ENCODE measurements at places on chromosomes 2 and 18.

- no peak for DNase-seq
- H3K4me1 ChIP-seq, result no peaks in the 10 kb centered on the region
- no peak overlapping the region for H3K4me3 ChIP-seq
Measured at GRCh38 chr2:181528441-181528840, 71.3 kb downstream of the ITGA4 start.

GRCh38 chr2:84781942-84782716 lies 98.8 kb downstream of the TRABD2A start:
- no peak overlapping the region for H3K27ac ChIP-seq
- H3K4me1 ChIP-seq, result no peaks in the 10 kb centered on the region
- DNase-seq, result no peak
- no peaks in the 10 kb centered on the region for H3K27me3 ChIP-seq
- no peak overlapping the region for H3K4me3 ChIP-seq

DNA sequence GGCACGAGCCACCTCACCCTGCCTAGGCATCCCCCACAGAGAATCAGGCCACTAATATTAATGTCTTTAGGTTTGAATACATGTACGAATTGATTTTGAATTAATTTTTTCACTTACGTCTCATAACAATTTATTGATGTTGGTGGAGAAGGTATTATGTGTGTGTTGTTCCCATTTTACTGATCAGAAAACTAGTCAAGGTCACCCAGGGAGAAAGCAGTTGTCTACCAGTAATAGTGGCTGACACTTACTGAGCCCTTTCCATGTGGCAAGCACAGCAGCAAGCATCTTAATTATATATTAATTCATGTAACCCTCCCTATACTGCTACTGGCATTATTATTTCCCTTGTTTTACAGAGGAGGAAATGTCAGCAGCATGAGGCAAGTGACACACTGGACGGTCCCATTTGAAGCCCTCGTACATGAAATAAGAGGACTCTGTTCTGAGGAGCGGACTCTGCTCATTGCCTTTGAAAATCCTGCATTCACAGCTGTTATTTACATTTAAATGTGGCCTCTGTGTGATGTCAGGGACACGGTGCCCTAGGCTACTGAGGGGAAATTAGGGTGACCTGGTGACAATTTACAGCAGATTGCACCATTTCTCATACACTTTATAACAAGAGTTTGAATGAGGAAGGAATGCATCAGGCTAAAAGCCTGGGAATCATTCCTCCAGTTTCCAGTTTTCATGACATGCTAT lies 30.9 kb upstream of the KCNE4 start:
- DNase-seq, result no peak
- H3K4me1 ChIP-seq, result no peaks in the 10 kb centered on the region
- H3K27me3 ChIP-seq, result no peaks in the 10 kb centered on the region
- no peaks in the 10 kb centered on the region for H3K36me3 ChIP-seq

GRCh38 chr2:133262893-133263292 lies 305.4 kb downstream of the NCKAP5 start:
- H3K36me3 ChIP-seq, result no peaks in the 10 kb centered on the region
- H3K27ac ChIP-seq, result no peak overlapping the region
- DNase-seq, result no peak
- peaks cover 4% of the 10 kb centered on the region for H3K27me3 ChIP-seq

GRCh38 chr2:141911485-141912066 lies 219.2 kb downstream of the LRP1B start:
- peak; percentile 31 for DNase-seq
- H3K27me3 ChIP-seq, result no peaks in the 10 kb centered on the region
- H3K36me3 ChIP-seq, result peaks cover 6% of the 10 kb centered on the region
- H3K4me3 ChIP-seq, result no peak overlapping the region

DNA sequence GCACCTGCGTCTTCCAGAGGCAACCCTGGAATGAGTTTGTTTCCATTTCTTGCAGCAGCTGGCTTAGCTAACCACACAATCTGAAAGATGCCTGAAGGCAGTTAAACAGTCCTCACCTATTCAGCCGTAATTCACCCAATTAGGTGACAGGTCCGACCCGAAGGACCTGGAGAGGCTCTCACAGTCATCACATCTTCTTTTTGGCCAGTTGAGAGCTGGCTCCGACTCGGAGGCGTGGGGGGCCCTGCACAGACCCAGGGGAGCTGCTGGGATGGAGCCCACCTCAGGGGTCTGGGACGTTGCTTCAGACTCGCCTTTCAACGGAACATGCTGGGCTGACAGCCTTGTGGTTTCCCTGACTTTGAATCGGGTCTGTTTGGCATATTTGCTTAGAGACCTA lies 187.3 kb downstream of the RTP5 start:
- no peak for DNase-seq
- H3K36me3 ChIP-seq, result no peaks in the 10 kb centered on the region
- H3K4me1 ChIP-seq, result no peaks in the 10 kb centered on the region
- no peak overlapping the region for H3K27ac ChIP-seq
- H3K4me3 ChIP-seq, result no peak overlapping the region

- DNase-seq, result no peak
- peaks cover 29% of the 10 kb centered on the region for H3K4me1 ChIP-seq
- H3K4me3 ChIP-seq, result no peak overlapping the region
- peaks cover 6% of the 10 kb centered on the region for H3K27me3 ChIP-seq
Measured at GRCh38 chr2:19244460-19245363, 113.7 kb downstream of the OSR1 start.

DNA sequence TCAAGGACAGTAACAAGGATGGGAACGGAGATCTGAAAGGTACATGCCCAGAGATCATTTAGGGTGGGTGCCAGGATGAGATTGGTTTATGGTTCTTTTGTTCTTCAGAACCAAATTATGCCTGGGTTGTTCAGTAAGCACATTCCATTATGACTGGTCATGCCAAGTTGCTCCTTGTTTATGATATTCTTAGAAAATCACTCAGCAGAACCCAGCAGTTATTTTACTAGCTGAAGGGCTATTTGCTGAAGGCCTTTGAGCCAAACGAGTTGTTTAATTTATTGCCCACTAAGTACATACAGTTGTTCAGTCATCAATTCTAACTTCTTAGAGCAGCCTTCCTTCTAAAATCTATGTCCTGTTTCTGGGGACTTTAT lies 635 bp downstream of the SLC3A1 start:
- H3K36me3 ChIP-seq, result no peaks in the 10 kb centered on the region
- H3K4me1 ChIP-seq, result peaks cover 22% of the 10 kb centered on the region
- no peaks in the 10 kb centered on the region for H3K27me3 ChIP-seq
- DNase-seq, result no peak

DNA sequence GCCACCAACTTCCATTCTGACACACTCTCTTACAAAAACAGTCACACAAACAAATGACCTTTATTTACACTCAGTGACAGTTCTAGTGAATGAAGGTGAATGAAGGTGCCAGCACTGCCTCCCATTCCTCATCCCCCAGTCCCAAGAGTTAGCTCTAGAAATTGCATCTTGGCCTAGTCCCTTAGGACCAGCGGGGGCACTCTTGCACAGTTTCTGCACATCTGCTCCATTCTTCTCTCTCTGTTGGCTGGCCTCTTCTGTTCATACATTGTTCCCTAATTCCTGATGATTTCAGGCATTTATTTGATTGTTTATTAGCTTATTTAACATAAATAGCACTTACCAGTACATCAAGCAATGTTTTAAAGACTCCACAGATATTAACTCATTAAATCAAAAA lies 30.9 kb downstream of the GAREM1 start:
- no peaks in the 10 kb centered on the region for H3K36me3 ChIP-seq
- no peak for DNase-seq
- no peak overlapping the region for H3K27ac ChIP-seq
- peaks cover 3% of the 10 kb centered on the region for H3K27me3 ChIP-seq
- H3K4me3 ChIP-seq, result no peak overlapping the region

DNA sequence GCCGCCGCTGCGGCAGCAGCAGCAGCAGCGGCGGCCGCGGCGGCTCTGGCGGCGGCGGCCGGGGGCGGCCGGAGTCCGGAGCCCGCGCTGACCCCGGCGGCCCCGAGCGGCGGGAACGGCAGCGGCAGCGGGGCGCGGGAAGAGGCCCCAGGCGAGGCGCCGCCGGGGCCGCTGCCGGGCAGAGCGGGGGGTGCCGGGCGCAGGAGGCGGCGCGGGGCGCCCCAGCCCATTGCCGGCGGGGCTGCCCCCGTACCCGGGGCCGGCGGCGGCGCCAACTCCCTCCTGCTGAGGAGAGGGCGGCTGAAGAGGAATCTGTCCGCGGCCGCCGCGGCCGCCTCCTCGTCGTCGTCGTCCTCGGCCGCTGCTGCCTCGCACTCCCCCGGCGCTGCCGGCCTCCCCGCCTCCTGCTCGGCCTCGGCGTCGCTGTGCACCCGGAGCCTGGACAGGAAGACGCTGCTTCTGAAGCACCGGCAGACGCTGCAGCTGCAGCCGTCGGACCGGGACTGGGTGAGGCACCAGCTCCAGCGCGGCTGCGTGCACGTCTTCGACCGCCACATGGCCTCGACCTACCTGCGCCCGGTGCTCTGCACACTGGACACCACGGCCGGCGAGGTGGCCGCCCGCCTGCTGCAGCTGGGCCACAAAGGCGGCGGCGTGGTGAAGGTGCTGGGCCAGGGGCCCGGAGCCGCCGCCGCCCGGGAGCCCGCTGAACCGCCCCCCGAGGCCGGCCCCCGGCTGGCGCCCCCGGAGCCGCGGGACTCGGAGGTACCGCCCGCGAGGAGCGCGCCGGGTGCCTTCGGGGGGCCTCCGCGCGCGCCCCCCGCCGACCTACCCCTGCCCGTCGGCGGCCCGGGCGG lies 646 bp downstream of the PHLPP1 start:
- peaks cover 64% of the 10 kb centered on the region for H3K4me1 ChIP-seq
- H3K36me3 ChIP-seq, result no peaks in the 10 kb centered on the region
- peaks cover 2% of the 10 kb centered on the region for H3K27me3 ChIP-seq
- peak overlapping the region; percentile 87 for H3K4me3 ChIP-seq

DNA sequence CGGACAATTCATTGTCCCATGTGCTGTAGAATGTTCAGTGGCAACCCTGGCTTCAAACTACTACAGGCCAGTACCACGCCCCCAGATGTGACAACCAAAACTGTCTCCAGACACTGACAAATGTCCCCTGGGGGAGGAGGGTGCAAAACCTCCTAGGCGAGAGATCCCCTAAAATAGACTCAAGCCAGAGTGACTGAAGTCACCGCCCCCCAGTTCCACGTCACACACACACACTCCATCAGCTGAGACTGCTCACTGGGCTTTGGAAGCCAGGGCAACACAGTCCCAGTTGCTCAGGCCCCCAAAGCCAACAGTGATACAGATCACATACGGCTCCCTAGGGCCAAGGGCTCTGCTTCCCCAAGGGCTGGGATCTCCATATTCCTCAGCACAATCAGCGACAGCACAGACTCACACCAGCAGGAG lies 19.1 kb downstream of the HDAC4 start:
- peak overlapping the region; percentile 51 for H3K27ac ChIP-seq
- DNase-seq, result no peak
- H3K27me3 ChIP-seq, result peaks cover 7% of the 10 kb centered on the region
- peaks cover 47% of the 10 kb centered on the region for H3K4me1 ChIP-seq
- H3K4me3 ChIP-seq, result no peak overlapping the region
- H3K36me3 ChIP-seq, result peaks cover 40% of the 10 kb centered on the region

- no peak for DNase-seq
- H3K4me3 ChIP-seq, result no peak overlapping the region
- no peaks in the 10 kb centered on the region for H3K36me3 ChIP-seq
- peaks cover 19% of the 10 kb centered on the region for H3K27me3 ChIP-seq
- peak overlapping the region; percentile 69 for H3K27ac ChIP-seq
- H3K4me1 ChIP-seq, result peaks cover 8% of the 10 kb centered on the region
Measured at GRCh38 chr2:126895336-126895735, 3.4 kb upstream of the TEX51 start.

DNA sequence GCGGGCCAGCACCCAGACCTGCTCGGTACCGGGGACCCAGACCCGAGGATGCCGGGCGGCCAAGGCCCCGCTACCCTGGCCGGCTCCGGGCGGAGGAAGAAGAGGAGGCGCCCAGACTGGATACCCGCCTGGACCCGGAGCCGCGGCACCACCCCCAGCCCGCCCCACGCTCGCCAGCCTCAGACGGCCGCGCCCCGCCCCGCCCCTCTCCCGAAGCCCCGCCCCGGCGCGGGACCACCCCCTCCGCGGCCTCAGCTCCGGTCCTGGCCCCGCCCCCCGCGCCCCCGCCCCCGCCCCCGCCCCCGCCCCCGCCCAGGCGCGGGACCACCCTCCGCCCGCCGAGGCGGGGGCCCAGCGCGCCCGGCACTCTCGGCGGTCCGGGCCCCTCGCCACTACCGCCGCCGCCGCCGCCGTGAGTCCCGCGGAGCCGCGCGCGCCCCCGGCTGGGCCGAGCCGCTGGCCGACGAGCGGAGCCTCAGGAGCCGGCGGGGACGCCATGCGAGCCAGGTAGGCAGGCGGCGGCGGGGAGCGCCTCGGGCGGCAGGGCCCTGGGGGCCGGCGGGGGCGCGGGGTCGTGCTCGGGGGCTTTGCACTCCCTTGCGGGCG lies at the start of gene SH3BP4:
SH3BP4 (plus strand) TSS at position 354 of the 606 bp plus-strand sequence. CDS start 82,986 bp downstream, outside the sequence.
- H3K4me3 ChIP-seq, result peak within 1 kb of the TSS; percentile 91
- peak; percentile 92 for DNase-seq
- H3K27me3 ChIP-seq, result peaks cover 32% of the 10 kb centered on the region
- peaks cover 50% of the 10 kb centered on the region for H3K4me1 ChIP-seq
- H3K36me3 ChIP-seq, result peaks cover 7% of the 10 kb centered on the region
- H3K27ac ChIP-seq, result no peak within 1 kb of the TSS

Data from nephron progenitor cell (in vitro differentiated cells).